Stimulated activated CD4-positive, alpha-beta T cell treated with anti-CD3 and anti-CD28 coated beads, TNF-alpha, amount 100 ng/mL, for 1 hour (primary cell): ENCODE measurements at places on chromosomes 2 and 18.

DNA sequence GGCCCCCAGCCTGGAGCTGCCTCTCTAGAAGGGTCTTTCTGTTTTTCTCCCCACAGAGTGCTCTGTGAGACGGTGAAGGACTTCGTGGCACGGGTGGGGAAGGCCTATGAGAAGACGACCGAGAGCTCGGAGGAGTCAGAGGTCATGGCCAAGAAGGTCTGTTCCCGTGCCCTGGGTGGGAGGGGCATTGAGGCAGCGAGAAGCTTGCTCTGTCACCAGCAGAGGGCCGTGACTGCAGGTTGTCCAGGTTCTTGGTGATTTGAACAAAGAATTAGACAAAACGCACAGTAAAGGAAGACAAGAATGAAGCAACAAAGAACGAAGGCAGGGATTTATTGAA lies 93.9 kb downstream of the DGKD start:
- DNase-seq: no peak

GRCh38 chr2:123521854-123522253 lies 503.2 kb upstream of the CNTNAP5 start:
- DNase-seq: no peak

DNA sequence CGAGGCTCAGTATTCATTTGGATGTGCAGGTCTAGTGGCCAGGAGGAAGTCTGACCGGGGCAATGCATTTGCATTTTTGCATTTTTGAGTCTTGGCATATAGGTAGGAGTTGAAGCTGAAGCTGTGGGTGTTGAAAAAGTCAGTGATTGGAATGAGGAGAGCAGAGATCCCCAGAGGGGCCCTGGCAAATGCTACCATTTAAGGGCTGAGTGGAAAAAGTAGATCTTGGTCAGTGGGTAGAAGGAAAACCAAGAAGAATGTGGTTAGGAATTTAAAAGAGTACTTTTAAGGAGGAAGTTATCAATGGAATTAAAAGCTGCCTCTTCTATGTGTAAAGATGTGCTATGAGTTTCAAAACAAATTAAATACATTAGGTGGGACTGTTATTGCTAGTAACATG lies 143.0 kb downstream of the ZEB2 start:
- no peak for DNase-seq

- no peak for DNase-seq
These were observed 360.1 kb downstream of the NBAS start for GRCh38 chr2:15201009-15201408.

DNA sequence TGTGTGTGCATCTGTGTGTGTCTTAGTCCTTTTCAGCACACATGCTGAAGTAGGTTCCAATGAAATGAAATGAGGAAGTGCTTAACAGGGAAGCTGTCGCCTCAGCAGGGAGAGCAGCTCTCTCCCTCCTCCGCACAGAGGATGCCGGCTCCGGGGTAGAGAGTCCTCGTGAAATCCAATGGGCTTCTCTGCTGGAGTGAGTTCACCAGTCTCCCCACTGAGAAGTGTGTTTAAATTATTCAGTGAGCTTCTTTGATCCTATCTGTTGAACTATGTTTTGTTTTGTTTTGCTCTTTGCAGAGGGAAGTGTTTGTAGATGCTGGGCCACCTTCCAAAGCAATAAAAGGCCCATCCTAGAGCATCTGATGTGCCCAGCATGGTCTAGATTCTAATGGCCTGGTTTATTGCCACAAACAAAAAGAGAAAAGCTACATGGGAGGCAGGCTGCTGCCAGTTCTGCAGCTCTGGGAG lies 6.7 kb downstream of the PPP1R7 start:
- no peak for DNase-seq

- DNase-seq: no peak
These were observed 14.0 kb upstream of the INHBB start for GRCh38 chr2:120331903-120332302.

DNA sequence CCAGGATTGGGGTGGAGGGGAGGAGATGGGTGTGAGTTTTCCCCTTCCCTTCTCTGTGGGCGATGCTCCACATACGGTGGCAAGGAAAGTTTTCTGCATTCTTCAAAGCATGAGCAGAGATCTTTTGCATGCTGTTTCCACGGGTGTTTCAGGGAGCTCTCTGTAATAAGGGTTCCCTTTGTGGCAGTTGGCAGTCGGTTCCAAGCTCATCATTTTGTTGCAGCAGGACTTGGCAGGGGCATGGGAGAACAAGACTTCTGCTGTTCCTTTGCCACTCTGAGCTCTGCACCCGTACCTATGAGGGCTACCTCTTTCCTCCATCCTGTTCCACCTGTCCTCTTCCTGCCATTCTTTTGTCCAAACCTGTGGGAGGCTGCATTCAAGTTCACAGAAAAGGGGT lies 71.3 kb upstream of the SPRED2 start:
- DNase-seq: no peak

DNA sequence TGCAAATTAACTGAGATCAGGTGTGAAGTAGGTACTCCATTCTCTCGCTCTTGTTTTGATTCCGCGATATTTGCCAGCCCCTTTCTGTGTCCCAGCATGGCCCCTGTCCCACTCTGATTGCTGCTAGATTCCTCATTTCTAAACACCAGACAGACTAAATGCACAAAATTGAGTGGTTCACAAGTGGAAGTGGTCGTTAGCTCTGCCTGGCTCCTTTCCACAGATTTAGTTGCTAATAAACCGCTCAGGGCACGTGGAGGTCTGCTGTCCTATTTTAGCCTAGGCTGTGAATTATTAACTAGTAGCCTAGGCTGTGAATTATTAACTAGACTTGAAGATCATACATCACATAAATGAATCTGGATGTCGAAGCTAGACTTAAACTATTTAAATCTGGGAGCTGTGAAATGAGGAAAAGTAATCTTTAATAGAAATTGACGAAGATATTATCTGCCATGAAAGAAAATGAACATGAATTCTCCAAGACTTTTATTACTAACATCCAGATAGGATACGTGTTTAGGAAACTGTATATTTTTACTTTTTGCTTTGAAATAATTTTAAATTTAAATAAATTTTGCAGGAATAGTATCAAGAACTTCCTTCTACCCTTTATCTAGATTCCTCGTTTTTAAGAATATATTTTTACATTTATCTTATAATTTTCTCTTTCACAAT lies 3.7 kb downstream of the IL1RL2 start:
- DNase-seq: no peak

- DNase-seq: no peak
These were observed 95.9 kb downstream of the KCNJ3 start for GRCh38 chr2:154794406-154794805.

GRCh38 chr2:236558993-236559978 lies 10.3 kb upstream of the ACKR3 start:
- no peak for DNase-seq

DNA sequence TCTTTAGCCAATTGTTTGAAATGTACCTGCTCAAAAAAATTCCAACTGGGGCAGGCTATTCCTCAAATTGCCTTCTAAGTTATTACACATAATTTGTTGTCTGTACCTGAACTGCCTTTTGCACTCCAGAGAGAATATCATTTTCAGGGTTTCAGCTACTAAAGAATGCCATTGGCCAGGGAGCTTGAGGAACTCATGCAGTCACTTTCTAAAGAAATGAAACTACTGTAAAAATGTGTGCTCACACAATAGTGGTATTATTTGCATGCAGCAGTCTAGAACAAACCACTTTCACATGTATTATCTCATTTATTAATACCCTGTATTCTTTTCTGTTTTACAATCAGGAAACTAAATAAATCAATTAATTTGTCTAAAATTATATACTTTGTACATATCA lies 152.2 kb downstream of the PID1 start:
- DNase-seq: no peak

DNA sequence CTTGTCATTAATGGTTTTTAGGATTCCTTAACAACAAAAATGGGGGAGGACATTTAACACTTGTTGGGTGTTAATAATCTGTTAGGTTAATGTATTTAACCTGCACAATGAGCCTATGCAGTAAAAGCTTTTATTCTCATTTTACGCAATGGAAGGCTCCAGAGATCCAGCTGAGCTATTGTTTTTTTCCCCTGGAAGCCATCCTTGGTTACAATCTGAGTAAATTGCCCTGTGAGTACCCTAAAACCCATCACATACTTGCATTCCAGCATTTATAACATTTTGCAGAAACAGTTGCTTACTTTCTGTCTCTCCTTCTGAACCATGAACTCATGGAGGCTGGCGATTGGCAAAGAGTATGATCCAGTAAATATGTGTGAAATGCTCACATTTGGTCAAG lies 30.2 kb upstream of the DOCK10 start:
- no peak for DNase-seq

- no peak for DNase-seq
These were observed 463.9 kb downstream of the STK39 start for GRCh38 chr2:167783261-167784083.

GRCh38 chr2:196220671-196221070 lies 49.3 kb upstream of the STK17B start:
- DNase-seq: no peak

DNA sequence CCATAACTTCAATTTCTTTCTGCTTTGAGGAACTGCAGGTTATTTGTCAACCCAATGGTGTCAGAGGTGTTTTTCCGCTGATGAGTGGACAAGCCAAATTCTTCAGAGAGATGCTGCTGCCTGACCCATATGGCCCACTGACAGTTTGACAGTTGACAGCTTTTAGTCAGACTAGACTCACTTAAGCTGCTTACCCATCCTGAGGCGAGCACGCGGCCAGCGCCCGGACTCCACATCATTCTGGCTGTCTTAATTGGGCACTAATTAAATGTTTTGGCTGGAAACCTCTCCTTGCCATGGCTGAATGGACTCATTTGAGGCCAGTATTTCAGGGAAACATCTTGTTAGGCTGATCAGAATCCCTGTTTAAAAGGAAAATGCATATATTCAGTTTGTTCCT lies 316.1 kb upstream of the FANCL start:
- DNase-seq: no peak

DNA sequence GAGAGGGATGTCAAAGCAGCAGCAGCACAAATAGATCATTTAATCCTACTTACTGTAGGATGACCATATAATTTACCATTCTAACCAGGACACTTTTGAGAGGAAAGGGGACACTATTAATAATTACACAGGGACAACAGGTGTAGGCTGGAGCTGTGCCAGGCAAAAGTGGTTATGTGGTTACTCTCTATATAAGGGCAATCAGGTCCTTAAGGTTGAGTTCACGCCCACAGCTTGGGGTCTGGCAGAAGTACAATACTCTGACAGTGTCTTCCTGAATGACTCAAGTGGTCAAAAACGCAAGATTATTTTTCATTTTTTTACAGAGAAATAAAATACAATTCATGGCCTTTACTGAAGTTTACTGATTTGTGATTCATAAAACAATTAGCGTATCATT lies 2.8 kb downstream of the PREPL start:
- no peak for DNase-seq

- DNase-seq: no peak
These were observed 39.1 kb downstream of the PLEK start for GRCh38 chr2:68404164-68404563.

DNA sequence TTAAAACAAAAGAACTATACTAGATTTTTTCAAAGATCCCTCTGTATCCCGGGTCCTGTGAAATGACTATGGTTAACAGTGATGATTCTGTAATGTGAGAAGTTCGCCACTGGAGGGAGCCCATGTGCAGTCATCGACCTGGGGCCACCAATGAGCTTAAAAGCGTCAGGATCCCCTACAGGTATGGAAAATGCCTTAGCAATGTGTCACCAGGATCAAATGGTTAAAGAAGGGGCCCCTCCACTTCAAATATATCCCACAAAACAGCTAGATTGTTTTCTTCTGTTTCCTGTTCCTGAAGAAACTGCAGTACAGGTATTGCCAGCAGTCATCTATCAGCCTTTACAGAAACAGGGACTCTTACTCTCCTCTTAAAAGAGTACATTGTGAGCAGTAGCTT lies 15.3 kb downstream of the CHRNA1 start:
- peak; percentile 38 for DNase-seq

GRCh38 chr2:42659609-42660008 lies 91.2 kb downstream of the MTA3 start:
- DNase-seq: no peak

DNA sequence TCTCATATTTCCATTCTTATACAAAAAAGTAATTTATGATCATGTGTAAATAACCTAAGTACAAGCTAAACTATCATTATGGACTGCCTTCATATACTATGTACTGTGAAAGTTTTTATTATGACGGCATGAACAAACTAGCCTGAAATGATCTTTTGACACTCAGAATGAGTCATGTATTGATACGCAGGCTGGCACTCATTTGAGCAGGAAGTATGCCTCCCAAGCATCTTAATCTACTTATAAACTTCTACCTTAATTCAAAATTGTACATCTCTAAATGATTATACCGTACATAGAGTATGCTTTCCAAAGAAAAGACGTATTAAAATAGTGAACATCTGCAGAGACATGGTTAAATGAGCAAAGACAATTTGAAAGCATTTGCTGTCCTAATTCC lies 207.1 kb upstream of the SPOPL start:
- no peak for DNase-seq

DNA sequence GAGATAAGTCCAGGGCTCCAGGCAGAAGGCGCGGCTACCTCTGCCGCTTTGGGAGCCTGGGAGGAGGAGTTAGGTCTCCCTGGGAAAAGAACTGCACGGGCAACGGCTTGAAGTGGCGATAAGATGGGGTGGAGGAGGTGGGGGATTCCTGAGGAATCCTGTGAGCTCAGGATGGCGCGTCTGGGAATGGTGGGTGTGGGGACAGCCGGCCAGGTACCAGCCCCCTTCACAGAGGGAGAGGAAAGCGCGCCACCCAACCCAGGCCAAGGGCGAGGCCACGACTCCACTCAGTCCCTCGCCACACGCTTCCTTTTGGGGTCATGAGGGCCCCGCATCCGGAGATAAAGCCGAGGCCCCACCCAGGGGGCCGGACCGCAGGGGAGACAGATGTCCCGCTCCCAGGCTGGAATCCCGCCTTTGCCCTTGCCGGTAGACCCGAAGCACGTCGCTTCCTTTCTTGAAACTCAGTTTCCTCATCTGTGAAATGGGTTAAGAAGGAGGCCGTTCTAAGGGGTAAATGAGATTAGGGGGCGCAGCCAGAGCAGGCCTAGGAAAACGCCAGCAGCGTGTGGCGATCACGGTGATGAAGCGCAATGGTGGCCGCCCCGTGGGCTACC lies 1.7 kb upstream of the CTDSP1 start:
- no peak for DNase-seq

DNA sequence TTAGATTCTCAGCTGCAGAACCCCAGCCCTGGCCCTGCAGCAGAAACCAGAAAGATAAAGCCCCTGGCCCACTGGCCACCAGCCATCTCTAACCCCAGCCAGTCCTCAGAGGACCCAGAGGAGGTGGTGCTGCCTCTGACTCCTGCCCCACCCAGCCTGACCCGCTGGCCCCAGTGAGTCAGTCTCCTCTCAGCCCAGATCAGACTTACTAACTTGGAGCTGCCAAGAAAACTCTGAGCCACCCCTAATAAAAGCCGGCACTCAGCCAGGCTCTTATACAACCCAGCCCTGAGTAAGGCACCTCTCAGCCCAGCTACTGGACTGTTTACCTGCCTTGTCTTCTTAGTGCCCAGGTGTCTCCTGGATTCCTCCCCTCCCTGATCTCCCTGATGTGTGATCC lies 2.0 kb downstream of the SLC14A2 start:
- no peak for DNase-seq

DNA sequence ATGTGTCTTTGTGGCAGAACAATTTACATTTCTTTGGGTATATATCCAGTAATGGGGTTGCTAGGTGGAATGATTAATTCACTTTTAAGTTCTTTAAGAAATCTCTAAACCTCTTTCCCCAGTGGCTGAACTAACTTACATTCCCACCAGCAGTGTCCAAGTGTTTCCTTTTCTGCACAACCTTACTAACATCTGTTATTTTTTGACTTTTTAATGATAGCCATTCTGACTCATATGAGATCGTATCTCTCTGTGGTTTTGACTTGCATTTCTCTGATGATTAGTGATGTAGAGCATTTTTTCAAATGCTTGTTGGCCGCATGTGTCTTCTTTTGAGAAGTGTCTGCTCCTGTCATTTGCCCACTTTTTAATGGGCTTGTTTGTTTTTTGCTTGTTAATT lies 43.1 kb upstream of the PTH2R start:
- no peak for DNase-seq
